ENCODE measurements at places on chromosomes 11 and 22.
A peak's percentile ranks its signal among the peaks of the same experiment; 100 is the strongest.

GRCh38 chr11:113481226-113481625 lies 6.0 kb upstream of the DRD2 start:
- no peak for DNase-seq

DNA sequence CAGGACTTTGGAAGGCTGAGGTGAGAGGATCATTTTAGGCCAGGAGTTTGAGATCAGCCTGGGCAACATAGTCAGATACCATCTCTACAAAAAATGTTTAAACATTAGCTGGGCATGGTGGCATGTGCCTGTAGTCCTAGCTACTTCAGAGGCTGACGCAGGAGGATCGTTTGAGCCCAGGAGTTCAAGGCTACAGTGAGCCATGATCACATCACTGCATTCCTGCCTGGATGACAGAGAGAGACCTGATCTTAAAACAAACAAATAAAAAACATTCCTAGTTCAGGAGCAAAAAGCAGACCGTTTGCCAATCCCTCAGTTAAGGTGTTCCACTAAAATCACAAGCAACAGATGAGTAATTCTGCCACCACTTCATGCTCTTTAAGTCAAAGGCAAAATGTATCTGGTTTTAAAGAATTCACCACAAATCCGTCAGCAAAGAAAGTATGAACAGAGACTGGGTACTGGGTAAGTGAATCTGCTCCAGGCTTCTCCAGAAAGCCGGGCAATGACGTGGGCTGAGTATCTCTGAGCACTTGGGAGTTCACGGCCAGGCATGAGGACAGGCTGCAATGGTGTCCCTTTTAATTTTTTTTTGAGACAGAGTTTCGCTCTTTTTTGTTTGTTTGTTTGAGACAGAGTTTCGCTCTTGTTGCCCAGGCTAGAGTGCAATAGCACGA lies 19.5 kb downstream of the CLTCL1 start:
- peak; percentile 40 for DNase-seq

- DNase-seq, result no peak
These were observed 27.5 kb downstream of the FOLR3 start for GRCh38 chr11:72162891-72163492.

- DNase-seq, result no peak
These were observed 48.7 kb downstream of the SYTL2 start for GRCh38 chr11:85762226-85762625.

- DNase-seq, result no peak
These were observed 210.3 kb downstream of the CWF19L2 start for GRCh38 chr11:107247167-107247861.

DNA sequence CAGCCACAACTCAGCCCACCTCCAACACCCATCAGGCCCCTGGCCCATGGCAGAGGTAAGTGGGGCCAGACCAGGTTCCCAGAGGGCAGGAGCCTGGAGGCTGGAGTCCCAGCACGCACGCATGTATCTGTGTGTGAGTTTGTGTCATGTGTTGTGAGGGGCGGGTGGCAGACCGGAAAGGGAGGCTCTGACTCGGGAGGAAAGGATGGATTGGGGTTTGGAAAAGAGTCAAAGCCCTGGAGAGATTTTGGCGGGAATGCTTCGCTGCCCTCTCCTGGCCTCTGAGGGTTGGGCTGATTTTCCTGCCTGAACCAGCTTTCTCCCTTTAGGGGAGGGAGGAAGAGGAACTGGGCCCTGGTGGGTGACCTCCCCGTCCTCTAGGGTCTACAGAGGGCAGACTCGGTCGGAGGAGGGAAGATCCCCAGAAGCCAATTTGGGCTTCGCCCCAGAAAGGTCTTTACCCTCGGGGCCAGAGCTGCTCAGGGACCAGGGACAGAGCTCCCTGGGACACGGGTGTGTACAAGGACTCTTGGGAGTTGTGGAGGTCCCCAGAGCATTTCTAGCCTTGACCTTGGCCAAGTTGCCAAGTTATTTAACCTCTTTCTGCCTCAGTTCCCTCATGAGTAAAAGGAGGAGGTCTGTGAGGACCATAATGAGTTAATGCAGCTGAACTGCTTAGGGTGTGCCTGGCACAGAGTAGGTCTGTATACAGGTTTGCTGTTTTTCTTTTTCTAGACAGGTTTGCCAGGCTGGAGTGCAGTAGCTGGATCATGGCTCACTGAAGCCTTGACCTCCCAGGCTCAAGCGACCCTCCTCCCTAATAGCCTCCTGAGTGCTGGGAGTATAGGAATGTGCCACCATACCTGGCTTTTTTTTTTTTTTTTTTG lies 6.9 kb downstream of the C11orf68 start:
- peak; percentile 85 for DNase-seq

DNA sequence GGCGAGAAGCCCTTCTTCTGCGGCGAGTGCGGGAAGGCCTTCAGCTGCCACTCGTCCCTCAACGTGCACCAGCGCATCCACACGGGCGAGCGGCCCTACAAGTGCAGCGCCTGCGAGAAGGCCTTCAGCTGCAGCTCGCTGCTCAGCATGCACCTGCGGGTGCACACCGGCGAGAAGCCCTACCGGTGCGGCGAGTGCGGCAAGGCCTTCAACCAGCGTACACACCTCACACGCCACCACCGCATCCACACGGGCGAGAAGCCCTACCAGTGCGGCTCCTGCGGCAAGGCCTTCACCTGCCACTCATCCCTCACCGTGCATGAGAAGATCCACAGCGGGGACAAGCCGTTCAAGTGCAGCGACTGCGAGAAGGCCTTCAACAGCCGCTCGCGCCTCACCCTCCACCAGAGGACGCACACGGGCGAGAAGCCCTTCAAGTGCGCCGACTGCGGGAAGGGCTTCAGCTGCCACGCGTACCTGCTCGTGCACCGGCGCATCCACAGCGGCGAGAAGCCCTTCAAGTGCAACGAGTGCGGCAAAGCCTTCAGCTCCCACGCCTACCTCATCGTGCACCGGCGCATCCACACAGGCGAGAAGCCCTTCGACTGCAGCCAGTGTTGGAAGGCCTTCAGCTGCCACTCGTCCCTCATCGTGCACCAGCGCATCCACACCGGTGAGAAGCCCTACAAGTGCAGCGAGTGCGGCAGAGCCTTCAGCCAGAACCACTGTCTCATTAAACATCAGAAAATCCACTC lies 12.2 kb downstream of the ZNF74 start:
- DNase-seq, result no peak

DNA sequence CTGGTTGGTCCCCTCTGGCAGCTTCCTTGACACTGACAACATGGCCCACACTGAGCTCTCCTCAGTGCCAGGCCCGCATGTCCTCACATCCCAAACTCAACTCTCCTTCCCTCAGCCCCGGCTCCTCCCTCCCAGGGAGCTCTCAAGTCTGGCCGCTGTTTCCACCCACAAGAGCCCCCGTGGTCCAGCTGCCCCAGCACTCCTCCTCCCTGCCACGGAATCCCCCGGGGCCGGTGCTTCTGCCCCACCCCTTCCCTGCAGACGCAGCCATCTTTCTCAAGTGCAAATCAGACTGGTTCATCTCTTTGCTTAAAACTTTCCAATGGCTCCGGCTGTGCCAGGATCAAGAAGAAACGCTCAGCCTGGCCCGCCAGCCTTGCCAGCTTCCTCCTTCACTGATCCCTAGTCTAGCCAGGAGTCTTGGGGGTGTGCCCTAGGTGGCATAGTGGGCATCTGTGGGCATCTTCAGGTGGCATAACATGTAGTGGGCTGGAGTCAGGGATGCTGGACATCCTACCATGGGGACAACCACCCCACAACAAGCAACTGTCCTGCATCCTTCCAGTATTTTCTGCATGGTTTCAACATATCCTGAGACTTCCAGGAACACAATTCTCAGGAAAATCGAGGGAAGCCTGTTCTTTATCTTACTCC lies 22.3 kb upstream of the RASL10A start:
- no peak for DNase-seq

GRCh38 chr22:37075822-37076433 lies 24.4 kb downstream of the KCTD17 start:
- DNase-seq, result no peak

DNA sequence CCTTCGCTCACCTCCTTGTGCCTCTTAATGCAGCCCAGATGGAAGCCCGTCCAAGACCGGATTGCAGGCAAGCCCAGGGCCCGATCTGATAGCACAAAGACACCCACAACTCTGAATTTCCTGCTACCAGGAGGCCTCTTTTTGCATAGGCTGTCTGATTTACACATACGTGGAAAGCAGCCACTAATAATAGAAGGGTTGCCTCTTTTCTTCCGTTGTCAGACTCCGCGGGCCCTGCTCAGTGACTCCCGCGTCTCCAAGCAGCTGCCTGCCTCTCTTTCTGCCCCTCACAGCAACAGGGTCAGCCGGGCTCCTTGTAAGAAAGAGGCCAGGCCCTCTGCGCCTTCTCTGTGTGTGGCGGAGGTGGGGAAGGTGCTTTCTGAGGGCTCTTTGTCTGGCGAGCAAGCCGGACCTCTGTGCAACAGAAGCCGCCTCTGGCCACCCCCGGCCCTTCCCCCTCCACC lies 26.7 kb downstream of the FLI1 start:
- DNase-seq, result no peak

DNA sequence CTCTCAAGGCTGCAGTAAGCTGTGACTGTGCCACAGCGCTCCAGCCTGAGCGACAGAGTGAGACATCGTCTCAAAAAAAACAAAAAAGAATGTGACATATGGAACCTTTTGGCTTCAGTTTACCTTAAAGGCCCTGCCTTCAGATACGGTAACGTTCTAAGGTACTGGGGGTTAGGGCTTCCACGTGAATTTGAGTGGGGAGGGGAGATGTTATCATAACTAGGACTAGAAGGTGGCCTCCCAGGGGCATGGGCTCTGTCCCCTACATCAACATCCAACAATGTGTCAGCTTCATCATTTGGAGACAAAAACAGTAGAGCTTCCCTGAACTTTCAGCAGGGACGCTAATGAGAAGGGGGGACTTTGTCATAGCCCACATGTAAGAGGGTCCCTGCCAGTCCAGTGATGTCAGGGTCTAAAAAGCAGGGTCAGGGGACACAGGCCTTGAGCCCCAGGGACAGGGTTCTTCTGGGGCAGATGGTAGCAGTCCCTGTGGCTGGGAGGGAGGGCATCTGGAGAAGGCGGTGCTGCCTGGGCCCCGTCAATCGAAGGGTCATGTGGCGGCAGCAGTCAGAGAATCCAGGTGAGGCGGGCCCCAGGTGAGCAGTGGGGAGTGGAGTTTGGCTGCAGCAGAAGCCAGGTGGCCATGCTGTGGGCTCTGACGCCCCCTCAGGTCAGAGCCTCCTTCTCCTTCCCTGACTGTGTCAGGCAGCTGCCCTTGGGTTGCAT lies 79.8 kb downstream of the BCR start:
- DNase-seq, result no peak

DNA sequence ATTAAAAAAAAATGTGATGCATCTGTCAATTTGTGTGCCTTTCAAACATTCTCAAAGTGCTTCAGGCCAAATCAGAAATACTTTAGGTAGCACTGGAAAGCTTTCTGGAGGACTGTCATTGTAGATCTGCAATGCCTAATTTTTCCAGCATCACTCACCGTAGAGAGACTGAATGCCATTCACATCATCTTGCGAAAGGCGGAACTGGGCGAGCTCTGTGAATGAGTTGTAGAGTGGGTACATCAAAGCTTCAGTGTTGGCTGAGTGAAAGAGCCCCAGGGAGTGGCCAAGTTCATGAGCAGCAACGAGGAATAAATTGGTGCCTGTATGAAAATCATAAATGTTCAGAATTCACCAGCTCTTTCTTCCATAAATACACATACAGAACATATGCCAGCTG lies 4.0 kb downstream of the MMP10 start:
- DNase-seq, result no peak

GRCh38 chr11:112614605-112615004 lies 346.6 kb upstream of the NCAM1 start:
- DNase-seq, result no peak

DNA sequence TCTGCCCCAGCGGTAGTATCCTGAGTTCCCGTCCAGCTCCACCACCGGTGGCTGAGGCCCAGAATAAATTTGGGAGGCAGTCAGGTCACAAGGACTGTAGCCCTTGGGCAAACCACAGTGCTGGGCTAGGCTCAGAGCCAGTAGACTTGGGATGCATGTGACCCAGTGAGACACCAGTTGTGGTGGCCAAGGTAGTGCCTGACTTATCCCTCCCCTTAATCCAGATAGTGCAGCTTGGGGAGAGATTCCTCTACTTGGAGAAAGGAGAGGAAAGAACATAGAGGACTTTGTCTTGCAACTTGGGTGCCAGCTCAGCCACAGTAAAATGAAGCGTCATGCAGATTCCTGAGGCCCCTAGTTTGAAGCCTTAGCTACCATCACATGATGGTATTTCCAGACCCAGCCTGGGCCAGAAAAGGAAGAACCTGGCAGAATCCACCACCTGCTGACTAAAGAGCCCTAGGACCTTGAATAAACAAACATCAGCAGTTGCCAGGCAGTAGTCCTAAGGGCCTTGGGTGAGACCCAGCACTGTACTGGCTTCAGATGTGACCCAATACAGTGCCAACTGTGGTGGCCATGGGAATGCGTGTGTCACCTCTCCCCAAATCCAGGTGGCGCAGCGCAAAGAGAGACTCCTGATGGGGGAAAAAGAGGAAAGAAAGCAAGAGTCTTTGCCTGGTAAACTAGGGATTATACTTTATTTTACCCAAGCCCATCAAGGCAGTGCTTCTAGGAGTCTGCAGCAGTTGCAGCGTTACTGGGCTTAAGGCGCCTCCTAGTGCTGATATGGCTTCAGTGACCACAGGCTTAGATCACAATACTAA lies 17.0 kb upstream of the DDX10 start:
- DNase-seq, result peak; percentile 33

DNA sequence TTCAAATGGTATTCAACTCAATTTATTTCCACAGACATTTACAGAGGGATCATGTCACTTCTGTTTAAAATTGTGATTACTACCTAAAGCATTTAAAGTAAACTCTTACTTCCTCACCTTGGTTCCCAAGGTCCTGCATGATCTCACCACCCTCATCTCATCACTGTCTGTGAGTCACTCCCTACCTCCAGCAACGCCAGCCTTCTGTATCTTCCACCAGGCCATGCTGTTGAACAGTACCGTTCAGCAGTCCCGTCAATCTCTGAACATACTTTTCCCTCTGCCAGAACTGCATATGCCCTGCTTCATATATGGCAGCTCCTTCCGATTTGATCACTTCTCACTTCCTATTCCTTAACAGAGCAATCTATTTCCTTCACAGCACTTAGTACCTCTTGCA lies 2.0 kb downstream of the FBXO3 start:
- DNase-seq, result no peak

- no peak for DNase-seq
These were observed 21.1 kb downstream of the B3GAT1 start for GRCh38 chr11:134390706-134391569.

DNA sequence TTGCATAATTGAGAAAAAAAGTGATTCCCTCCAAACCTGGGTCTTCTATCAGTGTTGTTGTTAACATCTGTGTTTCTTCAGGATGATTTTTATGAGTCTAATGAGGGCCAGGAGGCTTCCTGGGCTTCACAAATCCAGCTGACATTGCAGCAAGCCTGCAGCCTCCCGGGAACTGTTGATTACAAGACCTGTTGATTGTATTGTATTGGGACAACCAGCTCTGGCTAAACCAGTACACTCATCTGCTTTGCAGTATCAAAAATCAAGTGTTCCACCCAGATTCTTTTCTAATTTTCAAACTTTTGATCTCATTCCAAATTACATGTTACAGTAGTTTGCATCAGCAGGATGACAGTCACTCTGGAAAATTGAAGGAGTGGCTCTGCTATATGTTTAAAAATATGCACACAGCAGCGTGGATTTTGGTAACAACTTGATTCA lies 16.1 kb upstream of the PRSS23 start:
- DNase-seq, result no peak

Measured in T1000 (cell line).